Esophagus squamous epithelium (tissue), 5 donors: ENCODE measurements at places on chromosomes 6 and 20.

DNA sequence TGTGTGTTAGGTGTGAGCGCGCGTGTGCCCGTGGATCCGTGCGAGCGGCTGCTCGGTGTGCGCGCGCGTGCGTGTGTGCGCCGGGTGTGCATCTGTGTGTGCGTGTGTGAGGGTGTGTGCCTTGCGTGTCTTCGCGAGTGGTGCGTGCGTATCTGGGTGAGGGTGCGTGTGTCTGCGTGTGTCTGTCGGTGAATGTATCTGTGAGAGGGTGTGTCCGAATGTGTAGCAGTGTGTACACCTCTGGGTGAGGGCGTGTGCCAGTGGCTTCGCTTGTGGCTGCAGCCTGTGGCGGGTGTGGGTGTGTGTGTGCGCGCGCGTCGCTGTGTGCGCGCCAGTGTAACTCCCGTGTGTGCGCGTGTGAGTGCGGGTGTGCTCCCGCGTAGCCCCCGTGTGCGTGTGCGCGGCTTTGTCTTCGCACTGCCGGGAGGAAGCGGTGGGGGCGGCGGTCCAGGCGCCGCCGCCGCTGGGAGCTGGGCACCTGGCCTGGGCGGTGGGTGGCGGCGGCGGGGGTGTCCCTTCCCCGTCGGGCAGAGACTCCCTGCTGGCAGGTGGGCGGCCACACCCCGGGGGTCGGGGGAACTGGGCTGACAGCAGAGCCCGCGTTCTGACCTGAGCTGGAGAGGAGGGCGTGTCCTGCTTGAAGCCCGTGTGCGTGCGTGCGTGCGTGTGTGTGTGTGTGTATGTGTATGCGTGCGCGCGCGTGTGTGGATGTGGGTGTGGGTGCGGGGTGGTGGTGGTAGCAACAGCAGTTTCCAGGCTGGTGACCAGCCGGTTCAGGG, 61.3 kb upstream of the EPB41L1 start:
- DNase-seq = peak; percentile 22

DNA sequence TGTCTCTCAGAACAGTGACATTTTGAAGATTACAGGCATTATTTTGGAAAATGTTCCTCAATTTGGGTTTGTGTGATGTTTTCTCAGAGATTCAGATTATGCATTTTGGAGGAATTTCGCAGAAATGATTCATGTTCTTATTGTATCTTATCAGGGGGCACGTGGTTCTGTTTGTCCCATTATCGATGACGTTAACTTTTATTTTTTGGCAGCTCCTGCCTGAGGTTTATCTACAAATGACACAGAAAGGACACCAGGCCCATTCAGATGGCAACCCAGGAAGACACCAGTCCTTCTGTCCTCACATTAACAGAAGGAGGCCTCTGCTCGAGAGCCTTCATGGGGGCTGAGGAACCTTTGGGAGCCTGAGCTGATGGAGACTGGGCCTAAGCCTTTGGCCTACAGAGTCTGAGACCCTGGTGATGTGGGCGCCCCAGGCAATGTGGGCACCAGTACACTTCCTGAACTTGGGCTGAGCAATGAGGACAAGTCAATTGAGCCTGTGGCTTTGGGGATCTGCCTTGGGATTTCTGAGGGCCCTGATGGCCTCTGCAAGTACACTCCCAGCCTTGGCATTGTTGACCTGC, 41.2 kb upstream of the EZR start:
- no peak for DNase-seq

DNA sequence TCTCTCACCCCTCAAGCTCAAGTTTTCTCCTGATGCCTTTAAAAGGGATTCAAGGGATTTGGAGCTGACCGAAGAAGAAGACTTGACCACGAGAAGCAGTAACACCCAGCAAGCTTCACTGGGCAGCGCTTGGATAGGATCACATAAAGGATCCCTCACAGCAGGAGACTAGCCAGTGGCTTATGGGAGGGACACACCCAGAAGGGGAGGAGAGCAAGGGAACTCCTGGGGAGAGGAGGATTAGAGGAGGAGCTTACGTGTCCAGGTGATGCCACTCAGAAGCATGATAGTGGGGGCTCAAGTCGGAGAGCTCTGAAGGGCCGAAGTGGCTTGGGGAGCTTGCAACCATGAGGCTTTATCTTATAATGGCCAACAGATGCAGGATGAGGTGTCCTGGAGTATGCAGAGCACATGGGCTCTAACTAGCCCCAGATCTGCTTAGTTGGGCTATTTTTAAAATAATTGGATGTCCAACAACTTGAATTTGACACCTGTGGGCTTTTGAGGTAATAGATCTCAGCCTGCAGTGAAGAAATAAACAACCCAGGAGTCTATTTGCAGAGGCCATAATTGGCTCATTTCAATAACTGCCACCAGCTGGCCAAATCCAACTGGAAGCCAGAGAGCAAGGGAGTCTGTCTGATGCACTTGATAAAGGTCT, 137.9 kb upstream of the EXOC2 start:
- DNase-seq = no peak

DNA sequence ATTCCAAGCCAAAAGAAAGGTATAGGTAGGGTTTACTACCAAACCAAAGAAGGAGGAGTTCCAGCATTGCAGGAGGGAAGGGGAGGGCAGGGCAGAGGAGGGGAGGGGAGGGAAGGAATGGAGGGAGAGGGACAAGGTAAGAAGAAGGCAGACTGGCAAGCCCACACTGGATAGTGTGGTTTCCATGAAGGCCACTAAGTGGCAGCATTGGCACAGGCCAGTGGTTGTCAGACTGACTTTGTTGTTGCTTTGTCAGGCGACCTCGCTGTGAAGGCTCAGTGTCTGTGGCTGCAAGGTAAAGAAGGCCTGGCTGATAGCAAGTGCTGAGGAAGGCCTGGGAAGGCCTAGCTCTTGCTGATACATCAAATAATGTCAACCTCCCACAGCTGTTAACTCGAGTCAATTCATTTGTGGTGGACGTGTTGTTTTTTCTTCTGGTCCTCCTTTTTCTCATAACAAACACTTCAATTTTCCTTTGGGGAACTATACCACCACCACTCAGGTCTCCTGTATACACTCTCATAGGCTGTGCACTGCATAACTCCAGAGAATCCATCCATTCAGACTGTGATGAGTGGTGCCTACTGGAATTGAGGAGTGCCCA, 7.7 kb upstream of the ZNF334 start:
- DNase-seq = no peak

GRCh38 chr6:136989571-136990241, 55.1 kb downstream of the IL20RA start:
- DNase-seq = no peak

DNA sequence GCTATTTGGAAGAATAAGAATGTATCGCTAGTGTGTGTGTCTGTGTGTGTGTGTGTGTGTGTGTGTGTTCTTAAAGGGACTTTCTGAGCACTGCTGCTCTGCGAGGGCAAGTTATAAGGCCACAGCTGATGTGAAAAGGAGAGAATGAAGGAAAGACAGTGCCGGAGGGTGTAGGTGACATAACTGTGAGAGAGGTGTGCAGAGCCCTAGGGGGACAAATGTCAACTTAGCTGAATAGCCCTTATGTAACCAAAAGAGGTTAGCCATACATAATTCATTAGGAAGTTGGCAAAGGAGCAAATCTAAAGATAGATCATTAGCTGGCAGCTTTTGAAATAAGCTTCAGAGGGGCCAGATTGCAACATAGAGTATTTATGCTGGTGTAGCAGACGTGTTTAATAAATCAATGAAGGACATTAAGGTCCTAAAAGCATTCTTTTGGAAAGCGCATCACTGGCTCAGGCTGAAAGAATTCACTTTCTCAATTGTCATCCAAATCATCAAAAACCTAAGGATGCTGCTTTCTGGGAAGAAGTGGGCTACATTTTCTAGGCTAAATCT, 81.0 kb downstream of the NDUFAF5 start:
- DNase-seq = no peak

GRCh38 chr6:161594412-161594811, 320.6 kb upstream of the AGPAT4 start:
- no peak for DNase-seq

GRCh38 chr20:49171909-49172308, 16.2 kb downstream of the STAU1 start:
- no peak for DNase-seq

DNA sequence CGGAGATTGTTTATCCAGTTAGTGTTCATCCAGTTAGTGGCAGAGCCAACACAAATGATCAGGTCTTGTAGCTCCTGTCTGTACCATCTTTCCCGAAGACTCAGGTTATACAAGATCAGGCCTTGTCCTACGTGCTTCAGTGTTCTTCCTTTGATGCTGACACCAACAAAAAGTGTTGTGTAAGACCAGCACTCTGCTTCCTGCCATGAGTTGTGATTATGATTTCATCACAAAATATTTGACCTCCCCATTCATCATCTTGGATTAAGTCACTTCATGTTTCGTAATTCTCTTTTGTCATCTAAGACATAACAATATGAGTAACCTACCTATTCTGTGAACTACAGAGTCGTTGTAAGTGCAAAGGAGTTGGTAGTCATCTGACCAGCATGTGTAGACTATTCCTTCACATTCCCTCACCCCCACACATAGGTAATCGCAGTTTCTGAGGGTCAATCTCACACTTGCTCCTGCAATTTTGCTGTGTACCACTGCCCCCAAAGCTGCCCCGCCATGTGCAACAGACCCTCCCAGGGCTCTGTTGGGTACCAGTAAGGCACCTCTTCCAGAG, 135.6 kb upstream of the SLC22A23 start:
- DNase-seq = no peak

DNA sequence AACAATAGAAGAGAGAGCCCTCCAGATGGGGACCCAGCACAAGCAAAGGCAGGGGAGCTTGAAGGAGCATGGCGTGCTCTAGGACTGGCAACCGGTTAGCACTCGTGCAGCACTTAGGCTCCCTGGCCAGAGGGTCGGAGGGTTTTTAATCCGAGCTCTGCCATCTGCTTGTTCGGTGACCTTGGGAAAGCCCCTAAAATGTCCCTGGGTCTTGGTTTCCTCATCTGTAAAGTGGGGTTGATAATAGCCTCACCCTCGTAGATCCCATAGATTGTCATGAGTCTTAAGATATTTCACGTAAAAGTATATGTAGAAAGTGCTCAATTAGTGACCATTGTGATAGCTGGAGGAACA, 16.6 kb upstream of the HCK start:
- DNase-seq = no peak

- no peak for DNase-seq
Observed at GRCh38 chr6:167733740-167734661, 92.7 kb upstream of the AFDN start.

- no peak for DNase-seq
Observed at GRCh38 chr6:77072694-77073409, 390.4 kb downstream of the HTR1B start.

DNA sequence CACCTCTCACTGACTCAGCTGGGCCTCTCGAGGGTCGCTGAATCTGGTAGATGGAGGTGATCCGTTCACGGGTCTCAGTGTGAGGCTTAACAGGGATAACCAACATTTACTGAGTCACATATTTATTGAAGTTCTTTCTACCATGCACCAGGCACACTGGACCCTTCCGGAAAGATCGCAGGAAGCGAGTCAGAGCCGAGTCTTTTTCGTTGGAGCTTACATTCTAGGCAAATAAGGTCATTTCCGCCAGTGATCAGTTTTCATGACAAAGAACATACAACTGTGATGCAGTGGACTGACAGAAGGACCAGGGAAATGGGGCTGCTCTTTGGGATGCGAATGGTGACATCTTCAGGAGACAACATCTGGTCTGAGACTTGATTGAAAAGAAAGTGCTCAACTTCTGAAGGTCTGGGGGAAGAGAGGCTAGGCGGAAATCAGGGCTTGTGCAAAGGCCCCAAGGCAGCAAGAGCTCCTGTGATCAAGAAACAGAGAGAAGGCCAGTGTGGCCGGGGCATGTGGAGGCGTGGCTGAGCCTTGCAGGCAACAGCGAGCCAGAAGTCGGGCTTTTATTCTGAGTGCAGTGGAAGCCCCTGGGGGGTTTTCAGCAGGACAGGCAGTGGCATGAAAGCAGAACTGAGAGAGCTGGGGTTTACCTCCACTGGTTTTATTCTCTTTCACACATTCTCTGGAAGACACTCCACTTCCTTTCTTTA, 56.7 kb downstream of the APCDD1L start:
- no peak for DNase-seq

GRCh38 chr6:37241775-37242428, 15.7 kb upstream of the TBC1D22B start:
- DNase-seq = no peak

- DNase-seq = no peak
Observed at GRCh38 chr6:81838724-81839426, 86.4 kb upstream of the TENT5A start.

DNA sequence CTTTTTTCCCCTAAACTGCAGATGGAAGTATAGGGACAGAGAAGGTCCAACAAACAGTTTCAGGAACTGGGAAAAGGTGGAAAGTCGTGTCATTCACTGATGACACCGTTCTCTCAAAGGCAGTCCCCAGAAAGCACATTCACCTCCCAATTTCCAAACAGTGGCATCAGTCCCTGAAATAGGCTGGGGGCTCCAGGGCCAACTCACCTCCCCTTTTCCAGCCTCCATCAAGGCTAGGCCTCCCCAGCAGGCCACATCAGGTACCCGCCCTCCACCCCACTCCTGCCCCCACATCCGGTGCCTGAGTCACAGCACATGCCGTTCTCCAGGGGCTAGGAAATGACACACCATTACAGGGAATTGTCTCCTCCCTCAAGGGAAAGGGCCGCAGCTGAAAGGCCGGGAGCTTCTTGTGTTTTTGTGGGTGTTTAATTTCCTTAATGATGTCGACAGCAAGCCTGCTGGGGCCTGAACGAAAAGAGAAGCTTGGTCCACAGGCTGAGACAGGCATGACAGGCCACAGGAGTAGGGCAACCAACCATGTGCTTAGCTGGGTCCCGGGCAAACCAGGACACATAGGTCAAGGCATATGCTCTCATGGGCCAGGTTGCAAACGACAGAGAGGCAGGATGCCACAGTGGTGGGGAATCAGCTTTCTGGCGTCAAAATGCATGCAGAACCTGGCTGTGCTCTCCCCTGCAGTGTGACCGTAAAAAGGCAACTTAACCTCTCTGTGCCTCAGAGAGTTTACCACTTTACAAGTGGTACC, 39.2 kb downstream of the ZMYND8 start:
- peak; percentile 18 for DNase-seq

DNA sequence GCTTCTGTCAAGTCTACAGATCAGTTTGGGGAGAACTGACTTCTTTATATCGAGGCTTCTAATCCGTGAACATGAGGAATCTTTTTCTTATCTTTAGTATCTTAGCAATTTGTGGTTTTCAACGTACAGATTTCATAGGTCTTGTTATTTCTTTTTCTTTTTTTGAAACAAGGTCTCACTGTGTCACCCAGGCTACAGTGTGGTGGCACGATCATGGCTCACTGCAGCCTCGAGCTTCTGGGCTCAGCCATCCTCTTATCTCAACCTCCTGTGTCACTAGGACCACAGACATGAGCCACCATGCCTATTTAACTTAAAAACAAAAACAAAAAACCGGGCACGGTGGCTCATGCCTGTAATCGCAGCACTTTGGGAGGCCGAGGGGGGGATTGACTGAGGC, 29.3 kb downstream of the DNAJC5 start:
- no peak for DNase-seq

DNA sequence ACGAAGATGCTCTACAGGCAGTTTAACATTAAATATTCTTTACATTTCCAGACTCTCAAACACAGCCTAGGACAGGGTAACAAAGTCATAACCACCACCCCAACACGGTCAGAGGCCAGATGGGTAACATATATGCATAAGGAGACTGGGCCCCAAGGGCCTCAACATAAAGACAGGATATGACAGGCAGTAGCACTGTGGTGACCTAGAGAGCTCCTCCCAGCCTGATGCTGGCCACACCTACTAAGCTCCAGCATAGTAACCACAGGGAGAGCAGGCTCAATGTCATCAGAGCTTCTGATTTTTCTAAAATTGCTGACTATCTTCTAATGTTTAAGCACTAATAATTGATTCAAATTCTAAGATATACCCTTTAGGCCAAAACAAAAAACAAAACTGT, 21.7 kb downstream of the SMLR1 start:
- no peak for DNase-seq

GRCh38 chr6:16762550-16763477, 1.6 kb upstream of the ATXN1 start:
- DNase-seq = no peak
